SW 1271 (cell line): ENCODE measurements at places on chromosomes 1 and 21.
A peak's percentile ranks its signal among the peaks of the same experiment; 100 is the strongest.

DNA sequence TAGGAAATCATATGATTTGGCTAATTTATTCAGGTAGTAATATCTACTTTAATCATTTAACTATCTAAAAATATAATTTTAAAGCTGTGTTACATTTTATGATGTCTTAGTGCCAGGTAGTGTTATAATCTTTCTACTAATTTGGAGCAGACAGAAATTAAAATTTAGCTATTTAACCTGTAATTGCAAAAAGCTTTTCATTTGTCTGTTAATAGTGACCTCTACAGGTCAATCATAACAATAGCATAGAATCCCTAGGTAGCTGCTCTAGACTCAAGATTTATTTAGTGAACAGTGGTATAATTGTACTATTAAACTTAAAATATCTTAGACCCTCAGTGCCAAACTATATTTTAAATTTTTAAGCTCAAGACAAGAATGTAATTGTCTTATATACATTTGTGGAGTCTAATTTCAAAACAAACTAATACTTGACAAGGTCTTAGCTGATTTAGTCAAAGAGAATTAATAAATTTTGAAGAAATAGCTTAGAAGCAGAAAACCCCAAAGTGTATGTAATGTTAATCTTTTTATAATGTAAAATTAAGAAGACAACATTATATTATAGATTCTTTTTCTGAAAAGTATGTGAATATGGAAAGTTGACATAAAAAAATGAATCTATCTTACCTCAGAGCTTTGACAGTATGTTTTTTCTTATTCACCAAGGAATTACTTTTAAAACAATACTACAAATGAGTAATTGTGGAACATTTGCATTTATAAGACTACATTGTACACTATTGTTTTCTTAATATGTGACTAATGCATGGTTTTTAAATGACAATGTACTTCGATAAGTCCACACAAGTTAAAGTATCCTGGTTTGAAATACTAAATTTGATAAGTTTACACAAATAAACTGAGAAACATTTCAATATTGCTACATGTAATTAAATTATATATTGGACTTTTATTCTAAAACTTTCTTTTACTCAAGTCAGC is 64.1 kb upstream of the RNPC3 start:
- DNase-seq = peak; percentile 30

DNA sequence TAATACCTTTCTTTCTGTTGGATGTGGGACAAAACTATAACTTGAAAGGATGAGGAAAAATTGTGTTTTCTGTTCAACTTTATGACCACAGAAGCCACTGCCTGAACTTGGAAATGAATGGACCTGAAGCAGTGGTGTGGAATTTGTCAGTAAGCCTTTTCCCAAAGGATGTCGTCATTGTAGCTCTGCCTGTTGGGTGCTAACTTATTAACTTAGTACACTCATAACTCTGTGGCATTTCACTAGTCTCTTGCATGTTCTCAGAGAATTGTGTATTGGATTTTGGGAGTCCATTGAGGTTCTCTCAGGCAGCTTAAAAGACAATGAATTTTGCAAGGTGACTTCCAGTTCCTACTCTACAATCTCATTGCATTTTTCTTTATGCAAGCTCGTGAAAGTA is 49.6 kb downstream of the KCNK2 start:
- DNase-seq = no peak

- DNase-seq = no peak
Observed at GRCh38 chr1:33338048-33338439, 17.1 kb upstream of the A3GALT2 start.

GRCh38 chr1:214102907-214103306 is 115.1 kb downstream of the PROX1 start:
- no peak for DNase-seq

DNA sequence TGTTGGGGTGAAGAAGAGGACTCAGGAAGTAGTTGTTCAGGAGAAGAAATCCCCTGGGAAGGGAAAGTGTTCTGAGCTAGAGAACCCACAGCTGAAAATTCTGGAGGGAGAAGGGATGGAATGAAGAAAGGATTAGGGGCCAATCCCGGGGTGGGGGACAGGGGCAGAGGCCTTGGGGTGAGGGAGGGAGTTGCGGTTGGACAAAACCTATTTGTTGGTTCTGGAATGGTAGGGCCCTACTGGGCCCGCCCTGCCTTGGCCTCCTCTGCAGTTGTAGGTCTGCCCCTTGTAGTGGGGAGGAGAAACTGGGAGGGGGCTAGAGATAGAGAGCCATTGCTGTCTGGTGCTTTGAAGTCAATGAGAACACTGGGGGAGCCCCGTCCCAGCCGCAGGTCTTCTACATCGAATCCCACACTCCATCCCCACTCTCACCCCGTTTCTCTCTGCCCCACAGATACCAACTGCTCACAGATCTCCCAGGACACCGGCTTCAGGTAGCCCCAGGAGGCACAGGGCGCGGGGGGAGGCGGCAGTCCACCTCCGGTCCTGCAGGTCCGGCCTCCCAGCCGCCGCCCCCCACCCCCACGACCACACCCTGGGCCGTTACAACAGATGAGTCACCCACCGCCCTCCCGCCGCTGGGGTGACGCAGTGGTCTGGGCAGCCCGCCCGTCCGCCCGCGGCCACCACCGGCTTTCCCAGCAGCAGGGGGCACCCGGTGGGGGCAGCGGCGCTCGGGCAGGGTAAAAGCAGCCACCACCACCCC is 1.1 kb downstream of the TAGLN2 start:
- DNase-seq = peak; percentile 61

DNA sequence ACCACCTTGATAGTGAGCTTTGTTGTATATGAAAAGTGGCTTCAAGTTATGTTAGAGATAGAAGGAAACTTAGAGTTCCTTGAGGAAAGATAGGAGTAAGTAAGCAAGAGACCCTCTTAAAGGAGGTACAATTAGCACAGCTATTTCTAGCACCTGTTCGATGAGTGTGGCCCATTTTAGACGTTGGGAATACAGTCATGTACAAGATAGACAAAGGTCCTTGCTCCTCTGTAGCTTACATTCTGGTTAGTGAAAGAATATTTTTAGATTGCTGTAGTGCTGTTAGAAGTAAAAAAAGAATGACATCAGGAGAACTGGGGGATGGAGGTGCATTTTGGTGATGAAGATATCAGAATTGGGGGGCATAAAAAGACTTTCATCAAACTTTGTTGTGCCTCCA is 47.5 kb downstream of the MRPS6 start:
- no peak for DNase-seq

GRCh38 chr1:106222403-106222802 is 834.1 kb upstream of the PRMT6 start:
- no peak for DNase-seq
